ENCODE measurements at places on chromosomes 12 and 14.

GRCh38 chr14:70392676-70393075 is 24.2 kb downstream of the SYNJ2BP start:
- DNase-seq, result no peak

DNA sequence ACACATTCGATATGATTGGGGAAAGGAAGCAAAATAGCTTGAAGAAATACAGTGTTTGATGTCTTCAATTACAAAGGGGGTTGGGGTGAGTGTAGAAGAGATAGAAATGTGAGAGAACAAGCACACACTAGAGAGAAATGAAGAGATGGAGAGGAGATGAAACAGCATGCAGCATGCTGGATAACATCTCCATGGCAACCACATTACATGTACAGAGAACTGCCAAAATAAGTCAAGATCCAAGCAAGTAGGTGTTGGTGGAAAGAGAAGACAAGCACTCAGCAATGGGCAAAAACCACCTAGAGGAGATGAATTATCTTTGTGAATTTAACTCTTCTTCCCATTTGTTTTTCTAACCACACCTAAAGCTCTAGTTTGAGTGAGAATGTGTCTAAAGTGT is 289.8 kb downstream of the GRIN2B start:
- DNase-seq, result no peak

GRCh38 chr14:62689733-62690132 is 355.5 kb downstream of the KCNH5 start:
- DNase-seq, result no peak

DNA sequence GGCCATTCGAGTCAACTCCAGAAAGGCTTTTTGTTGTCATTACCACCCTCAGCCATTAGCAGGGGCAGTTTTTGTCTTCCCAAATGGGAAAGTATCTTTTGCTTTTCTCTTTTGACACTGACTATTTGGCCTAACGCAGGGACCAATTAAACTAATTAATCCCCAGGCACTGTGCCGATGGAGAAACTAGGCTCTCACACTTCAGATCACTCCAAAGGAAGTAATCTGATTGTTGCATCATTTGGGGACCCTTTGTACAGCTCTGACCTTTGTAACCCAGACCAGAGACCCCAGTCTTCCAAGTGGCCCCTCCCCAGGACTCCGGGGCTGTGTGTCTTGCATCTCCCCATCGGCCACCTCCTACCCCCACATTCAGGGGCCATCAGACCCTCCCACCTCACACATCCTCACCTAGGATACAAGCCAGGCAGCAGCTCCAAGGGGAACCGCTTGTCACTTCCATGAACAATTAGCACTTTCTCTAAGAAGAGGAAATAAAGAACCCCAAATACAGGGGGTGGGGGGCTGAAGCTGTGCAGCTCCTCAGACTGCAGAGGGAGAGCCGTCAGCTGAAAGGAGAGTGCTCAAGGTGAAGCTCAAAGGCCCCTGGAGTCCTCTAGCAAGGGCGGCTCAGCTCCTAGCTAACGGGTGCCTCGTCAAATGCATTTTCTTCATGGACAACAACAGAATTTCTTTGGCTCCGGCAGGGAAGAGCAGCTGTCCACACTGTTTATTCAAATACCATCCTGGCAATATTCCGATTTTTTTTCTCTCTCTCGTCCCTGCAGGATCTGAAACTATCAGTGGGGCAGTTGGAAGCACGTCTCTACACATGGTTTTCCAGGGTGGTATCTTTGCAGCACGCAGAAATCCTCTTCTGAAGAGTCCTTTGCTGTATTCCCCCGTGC is 64.3 kb upstream of the DIO3 start:
- DNase-seq, result no peak

- DNase-seq, result peak; percentile 58
Observed at GRCh38 chr12:124767066-124767821, 96.4 kb downstream of the SCARB1 start.

- no peak for DNase-seq
Observed at GRCh38 chr14:44662250-44662891, 155.3 kb upstream of the FSCB start.

DNA sequence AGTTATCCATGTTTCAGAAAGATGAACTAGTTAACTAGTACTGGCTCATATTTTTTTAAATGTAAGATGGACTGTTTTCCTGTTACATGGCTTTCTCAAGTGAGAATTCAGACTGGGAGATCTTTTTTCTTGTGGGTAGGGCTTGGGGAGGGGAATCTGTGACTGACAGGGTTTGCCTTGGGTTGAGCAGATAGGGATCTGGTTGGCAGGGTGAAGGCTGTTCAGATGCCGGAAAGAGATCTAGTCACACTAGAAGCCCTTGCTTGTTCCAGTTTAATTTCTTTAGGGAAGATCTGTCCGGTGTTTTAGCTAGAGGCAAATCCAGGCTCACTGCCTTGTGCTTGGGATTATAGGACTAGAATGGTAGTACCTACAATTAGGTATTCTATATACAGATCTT is 63.2 kb downstream of the FBXO33 start:
- DNase-seq, result no peak

DNA sequence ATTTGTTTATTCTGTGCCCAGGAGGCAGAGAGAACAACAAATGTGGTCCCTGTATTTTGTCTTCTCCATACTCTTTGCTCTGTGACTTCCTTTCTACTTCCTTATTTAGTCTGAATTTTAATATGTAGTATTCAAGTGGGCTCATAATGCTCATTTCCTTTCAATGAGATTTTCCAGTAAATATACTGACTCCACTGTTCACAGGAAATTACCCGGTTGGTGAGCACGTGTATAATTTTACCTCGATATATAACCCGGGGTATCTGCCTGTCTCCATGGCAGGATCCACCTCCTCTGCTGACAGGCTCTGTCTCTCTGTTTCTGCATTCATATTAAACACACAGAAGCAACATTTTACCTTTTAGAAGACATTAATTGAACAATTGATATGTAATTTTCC is 166.0 kb downstream of the SLC38A4 start:
- DNase-seq, result peak; percentile 86

- no peak for DNase-seq
Observed at GRCh38 chr12:34396006-34396860, 373.9 kb downstream of the ALG10 start.

DNA sequence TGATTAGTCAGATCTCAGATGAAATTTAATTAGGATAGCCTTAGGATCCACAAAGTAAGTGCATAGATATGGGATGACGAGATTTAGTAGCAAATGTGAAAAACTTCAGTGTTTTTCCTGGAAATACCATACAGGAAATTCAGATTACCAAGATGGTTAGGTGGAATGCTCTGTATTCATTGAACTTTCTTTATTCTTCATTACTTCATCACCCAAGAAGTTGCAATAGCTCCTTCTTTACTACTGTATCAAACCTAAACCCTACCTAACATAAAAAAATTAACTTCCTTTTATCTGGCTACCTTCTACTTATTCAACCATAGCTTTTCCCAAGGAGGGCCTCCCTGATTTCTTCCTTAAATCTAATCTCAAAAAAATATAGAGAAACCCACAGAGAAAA is 100.4 kb downstream of the TTC6 start:
- DNase-seq, result no peak

DNA sequence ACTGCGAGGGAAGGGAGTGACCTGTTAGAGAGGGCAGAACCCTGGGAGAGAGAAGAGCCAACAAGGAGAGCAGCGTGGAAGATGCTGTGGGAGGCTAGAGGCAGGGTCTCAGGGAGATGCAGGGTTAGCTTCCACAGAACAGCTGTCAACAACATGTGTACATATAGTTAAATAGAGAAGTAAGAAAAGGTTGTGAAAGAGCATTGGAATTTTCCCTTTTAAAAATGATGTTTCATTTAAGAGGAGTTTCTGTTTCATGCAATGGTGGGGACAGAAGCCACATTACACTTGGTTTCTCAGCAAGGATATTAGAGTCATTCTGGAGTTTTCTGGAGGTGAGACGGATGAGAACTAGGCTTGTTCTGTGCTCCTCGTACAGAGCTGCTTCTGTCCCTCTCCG is 23.8 kb upstream of the TBC1D30 start:
- DNase-seq, result no peak

DNA sequence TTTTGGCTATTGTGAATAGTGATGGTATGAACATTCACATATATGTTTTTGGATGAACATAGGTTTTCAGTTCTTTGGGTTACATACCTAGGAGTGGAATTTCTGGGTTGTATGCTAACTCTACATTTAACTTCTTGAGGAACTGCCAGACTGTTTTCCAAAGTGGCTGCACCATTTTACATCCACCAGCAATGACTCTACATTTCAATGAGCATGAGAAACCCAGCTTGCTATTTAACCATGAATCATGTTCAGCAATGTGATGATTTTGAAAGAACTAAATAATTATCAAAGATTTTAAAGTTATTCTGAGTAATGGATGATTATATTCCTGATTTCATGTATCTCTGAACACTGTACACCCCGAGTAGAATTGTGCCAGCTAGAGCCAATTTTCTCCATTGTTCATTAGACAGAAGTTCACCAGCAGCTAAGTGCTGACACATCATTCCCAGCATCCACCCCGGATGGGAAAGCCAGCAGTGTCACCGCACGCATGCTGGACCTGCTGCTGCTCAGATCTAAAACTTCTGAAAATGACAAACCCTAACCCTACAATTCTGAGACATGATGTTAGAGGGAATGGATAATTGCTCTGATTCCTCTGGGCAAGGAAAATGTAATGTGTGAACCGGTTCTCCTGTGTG is 13.3 kb upstream of the ANAPC5 start:
- no peak for DNase-seq

- no peak for DNase-seq
Observed at GRCh38 chr12:6435961-6436715, 8.6 kb upstream of the CD27 start.

GRCh38 chr12:111342376-111342775 is 26.5 kb downstream of the PHETA1 start:
- no peak for DNase-seq

DNA sequence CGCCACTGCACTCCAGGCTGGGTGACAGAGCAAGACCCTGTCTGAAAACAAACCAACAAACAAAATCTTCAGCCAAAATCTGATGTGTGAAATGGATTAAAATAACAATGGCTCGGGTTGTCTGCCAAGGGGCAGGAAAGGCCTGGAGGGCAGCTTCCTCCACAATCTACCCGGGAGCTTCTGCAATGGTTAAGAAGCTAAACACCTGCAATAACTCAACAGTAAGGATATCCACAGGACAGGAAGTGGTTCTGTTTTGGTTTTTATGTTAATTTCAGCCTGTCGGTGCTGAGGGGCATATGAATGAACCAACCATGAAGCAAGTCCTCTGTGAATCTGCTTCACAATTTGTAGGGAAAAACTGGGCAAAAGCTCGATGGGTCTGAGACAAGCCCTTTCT is 34.4 kb downstream of the RAD52 start:
- peak; percentile 51 for DNase-seq

- no peak for DNase-seq
Observed at GRCh38 chr12:124205405-124205804, 89.5 kb upstream of the RFLNA start.

DNA sequence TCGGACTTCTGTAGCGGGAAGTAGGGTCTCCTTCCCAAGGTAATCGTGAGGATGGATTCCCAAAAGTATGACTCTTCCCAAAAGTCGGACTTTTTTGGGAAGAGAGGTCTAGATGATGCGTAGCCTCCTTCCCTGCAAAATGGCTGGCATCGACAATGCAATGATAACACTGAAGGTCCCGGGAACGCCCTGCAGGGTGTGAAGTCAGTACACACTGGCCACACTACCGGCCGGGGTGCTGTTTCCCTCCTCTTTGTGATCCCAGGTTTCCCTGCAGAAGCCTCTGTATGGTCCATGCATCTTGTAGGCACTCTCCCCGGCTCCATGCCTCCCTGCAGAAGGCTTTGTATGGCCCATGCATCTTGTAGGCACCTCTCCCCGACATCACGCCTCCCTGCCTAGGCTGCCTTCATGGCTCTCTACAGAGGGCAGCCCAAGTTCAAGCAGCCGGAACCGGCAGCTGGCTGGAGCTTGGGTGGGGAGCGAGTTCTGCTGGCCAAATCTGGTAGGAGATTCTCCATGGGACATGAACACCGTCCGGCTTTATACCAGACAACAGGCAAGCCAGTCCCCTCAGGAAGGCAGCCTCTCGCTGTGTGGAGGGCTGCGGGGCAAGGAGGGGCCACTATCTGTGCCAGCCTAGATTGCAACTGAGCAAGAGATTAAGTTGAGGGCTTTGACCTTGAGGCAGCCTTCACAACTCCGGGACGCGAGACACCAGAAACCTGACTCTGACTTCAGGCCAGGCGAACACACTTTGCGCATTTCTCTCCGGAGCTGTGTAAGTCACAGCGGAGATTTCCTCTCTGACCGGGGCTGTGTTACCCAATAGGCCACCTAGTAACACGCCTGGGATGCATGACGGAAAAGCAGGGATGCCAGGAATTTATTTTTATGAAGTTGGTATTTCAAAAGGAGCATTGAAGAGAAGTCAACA is 23.5 kb downstream of the FZD10 start:
- no peak for DNase-seq

- no peak for DNase-seq
Observed at GRCh38 chr14:48035836-48036235, 360.4 kb upstream of the MDGA2 start.

GRCh38 chr12:78087363-78087675 is 256.6 kb downstream of the NAV3 start:
- peak; percentile 6 for DNase-seq

GRCh38 chr12:94175763-94176668 is 27.6 kb downstream of the PLXNC1 start:
- no peak for DNase-seq

GRCh38 chr12:46435625-46436024 is 63.1 kb upstream of the SLC38A2 start:
- no peak for DNase-seq

DNA sequence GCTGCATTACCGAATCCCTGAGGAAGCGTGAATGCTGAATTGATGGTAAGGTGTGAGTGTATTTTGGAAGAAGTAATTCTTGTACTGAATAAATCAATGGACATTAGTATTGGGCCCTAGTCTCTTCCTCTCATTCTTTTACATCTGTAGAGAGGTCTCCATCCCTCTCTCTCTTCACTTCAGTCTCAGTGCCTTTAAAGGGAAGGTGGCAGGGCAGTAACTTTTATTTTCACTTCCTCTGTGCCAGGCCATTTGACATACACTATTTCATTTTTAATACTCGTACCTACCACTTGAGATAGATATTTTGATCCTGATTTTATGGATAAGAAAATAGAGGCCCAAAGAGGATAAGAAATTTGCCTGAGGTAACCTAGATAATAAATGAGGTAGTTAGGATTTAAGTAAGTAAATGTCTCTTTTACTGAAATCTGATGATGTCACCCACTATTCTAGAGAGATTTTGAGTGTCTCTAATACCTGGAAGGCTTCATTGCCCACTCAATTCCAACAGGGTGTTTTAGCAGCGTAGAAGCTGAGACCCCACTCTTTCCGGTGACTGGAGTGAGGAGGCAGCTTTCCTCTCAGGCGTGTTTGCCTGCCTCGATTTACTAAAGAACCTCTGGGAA is 177.9 kb upstream of the PRICKLE1 start:
- no peak for DNase-seq

GRCh38 chr14:102518063-102518648 is 8.6 kb upstream of the ANKRD9 start:
- no peak for DNase-seq

GRCh38 chr14:65167072-65167645 is 64.8 kb upstream of the MAX start:
- no peak for DNase-seq

DNA sequence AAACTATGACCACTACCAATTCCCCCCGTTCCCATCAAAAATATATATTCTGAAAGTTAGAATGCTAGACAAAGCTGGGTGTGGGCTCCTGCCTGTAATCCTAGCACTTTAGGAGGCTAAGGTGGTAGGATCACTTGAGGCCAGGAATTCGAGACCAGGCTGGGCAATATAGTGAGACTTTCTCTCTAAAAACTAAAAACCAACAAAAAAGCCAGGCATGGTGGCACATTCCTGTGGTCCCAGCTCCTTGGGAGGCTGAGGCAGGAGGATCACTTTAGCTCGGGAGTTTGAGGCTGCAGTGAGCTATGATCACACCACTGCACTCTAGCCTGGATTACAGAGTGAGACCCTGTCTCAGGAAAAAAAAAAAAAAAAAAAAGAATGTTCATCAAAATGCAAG is 48.8 kb upstream of the COL2A1 start:
- no peak for DNase-seq

All from endothelial cell of umbilical vein (primary cell).